ENCODE measurements at places on chromosomes 11 and 22.

DNA sequence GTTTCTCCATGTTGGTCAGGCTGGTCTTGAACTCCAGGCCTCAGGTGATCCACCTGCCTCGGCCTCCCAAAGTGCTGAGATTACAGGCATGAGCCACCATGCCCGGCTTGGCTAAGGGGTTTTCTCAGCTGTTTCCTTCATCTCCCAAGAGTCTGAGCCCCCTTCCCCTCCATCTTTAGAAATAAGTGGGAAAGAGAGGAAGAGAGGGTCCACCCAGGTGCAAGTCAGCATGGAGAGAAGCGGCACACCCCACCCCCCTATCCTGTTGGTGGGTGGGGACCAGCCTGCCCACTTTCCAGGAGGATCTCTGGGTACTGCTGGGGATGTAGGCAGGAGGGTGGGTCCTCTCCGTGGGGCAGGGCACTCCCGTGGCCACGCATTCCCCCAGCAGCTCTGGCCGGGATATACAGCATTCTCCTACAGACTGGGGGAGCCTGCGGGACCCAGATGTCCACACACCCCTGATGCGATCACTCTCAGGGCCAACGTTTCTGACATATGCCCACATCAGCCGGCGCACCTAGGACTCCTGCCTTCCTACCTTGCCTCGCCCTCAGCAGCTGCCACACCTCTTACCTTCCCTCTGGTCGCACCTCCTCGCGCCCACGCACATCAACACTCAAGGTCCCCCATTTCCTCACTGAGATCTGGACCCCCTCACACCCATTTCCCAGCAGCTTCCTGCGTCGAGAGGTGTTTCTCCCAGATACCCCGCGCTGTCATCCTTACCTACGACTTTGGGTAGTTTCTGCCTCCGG lies 8.9 kb downstream of the SCARF2 start:
- DNase-seq, result no peak

GRCh38 chr22:23219822-23220484 lies 39.6 kb downstream of the BCR start:
- DNase-seq, result peak; percentile 37

DNA sequence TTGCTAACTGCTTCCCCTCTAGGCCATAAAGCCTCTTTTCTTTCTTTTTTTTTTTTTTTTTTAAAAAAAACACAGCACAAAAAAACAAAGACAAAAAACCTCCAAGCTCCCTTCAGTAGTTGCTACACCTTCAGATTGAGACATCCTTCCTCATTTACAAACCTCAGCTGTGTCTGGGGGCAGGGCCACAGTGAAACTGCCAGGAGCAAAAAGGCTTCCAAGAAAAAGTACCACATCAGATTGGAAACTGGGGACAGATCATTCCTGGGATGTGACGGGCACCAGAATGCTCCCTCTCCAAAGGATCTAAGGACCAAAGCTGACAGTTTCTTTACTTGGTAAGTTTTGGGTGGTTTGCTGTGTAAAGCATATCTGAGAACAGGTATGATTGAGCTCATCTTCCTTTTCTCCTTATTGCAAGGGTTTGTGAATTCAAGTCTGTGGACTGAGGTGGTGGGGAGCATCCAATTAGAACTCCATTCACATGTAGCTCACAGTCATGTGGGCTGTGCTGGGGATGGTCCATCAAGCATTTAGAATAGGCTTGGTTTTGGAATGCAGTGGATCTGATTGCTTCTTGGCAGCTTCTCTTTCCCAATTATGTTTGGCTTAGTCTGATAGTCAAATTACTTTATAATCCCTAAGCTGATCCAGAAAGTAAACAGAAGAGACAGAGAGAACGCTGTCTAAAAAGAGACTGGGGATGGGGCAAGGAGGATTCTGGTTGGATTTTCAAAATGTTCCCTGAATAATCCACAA lies 705 bp downstream of the BBOX1 start:
- DNase-seq, result peak; percentile 37

GRCh38 chr11:132421555-132421954 lies 1051.1 kb downstream of the NTM start:
- DNase-seq, result no peak

Measured in adipocyte (in vitro differentiated cells).